ENCODE measurements at places on chromosomes 12 and 14. TPM values are rescaled to one million over a fixed set of nuclear protein-coding genes. Genes with fewer than 3 reads are reported as not detected.

DNA sequence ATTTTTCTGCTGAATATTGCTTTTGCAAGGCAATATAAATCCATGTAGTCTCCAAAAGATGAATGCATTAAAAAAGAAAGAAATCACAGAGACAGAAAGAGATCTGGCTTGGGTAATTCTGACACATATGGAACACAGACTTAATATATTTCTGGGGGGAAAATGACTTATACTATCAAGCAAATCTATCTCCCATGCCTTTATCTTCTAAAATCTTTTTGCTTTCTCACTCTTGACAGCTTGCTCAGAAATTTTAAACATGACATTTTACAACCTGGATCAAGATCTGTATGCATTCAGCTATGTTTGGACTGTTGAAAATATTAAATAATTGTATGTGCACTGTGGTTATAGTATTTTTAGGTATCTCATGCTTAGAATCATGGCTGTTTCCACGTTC is 73.0 kb downstream of the KITLG start:
- no peaks in the 10 kb centered on the region for H3K27me3 ChIP-seq
- H3K27ac ChIP-seq = no peak overlapping the region
- peaks cover 7% of the 10 kb centered on the region for H3K36me3 ChIP-seq
- no peak overlapping the region for H3K4me3 ChIP-seq

DNA sequence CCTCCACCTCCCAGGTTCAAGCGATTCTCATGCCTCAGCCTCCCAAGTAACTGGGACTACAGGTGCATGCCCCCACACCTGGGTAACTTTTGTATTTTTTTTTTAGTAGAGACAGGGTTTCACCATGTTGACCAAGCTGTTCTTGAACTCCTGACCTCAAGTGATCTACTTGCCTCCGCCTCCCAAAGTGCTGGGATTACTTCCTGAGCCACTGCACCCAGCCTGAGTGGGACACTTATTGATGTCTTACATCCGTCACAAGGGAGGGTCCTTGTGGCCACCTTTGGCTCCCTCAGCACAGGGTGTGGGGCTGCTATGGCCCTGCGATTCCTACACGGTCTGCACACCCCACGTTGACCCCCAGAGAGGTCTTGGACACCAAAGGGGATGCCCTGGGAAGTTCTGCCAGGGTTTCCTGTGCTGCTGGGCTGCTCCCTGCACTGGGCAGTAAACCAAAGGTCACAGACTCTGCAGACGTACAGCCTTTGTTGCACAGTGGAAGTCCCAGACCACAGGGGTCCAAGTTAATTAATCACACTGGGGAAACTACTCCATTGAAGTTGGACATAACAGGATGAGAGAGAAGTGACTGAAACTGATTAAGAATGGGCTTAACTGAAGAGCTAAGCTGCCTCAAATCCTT is 95.7 kb downstream of the SAMD4A start:
- no peaks in the 10 kb centered on the region for H3K27me3 ChIP-seq
- no peak overlapping the region for H3K4me3 ChIP-seq
- peaks cover 54% of the 10 kb centered on the region for H3K4me1 ChIP-seq
- H3K36me3 ChIP-seq = no peaks in the 10 kb centered on the region
- no peak overlapping the region for H3K27ac ChIP-seq

CLMN gene
- 5.9 TPM for total RNA-seq

AACS gene
- 6.0 TPM for total RNA-seq

DNA sequence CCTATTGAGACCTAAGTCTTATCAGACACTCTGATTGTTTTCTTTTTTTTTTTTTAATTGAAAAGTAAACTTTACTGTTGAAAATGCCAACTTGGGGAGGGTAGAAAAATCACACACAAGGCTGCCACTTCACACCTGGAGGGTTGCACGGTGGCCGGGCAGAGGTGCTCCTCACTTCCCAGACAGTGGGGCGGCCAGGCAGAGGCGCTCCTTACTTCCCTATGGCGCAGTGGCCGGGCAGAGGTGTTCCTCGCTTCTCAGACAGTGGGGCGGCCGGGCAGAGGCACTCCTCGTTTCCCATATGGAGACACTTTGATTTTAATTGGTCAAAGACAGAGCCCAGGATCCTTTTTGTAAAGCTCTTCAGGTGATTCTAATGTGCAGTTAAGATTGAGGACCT is 399.3 kb downstream of the TMTC2 start:
- DNase-seq = no peak
- H3K4me3 ChIP-seq = no peak overlapping the region
- no peaks in the 10 kb centered on the region for H3K4me1 ChIP-seq
- H3K27ac ChIP-seq = no peak overlapping the region
- no peaks in the 10 kb centered on the region for H3K27me3 ChIP-seq
- no peaks in the 10 kb centered on the region for H3K36me3 ChIP-seq

GRCh38 chr12:48424644-48425043 is 47.7 kb upstream of the ANP32D start:
- H3K36me3 ChIP-seq = no peaks in the 10 kb centered on the region
- no peaks in the 10 kb centered on the region for H3K4me1 ChIP-seq
- H3K27ac ChIP-seq = no peak overlapping the region
- no peak overlapping the region for H3K4me3 ChIP-seq
- no peaks in the 10 kb centered on the region for H3K27me3 ChIP-seq
- DNase-seq = no peak
